Stimulated activated CD4-positive, alpha-beta T cell treated with anti-CD3 and anti-CD28 coated beads, Interleukin-1b, Interleukin-23, amount 100 ng/mL, for 1 hour (primary cell): ENCODE measurements at places on chromosomes 5 and 9.

- DNase-seq = no peak
These were observed 164.4 kb upstream of the PANK3 start for GRCh38 chr5:168743617-168744016.

GRCh38 chr9:115989831-115990230 is 163.8 kb upstream of the PAPPA start:
- DNase-seq = no peak

- DNase-seq = no peak
These were observed 10.9 kb upstream of the RHOBTB3 start for GRCh38 chr5:95720094-95720786.

GRCh38 chr5:4665911-4666310 is 474.2 kb upstream of the ADAMTS16 start:
- no peak for DNase-seq

DNA sequence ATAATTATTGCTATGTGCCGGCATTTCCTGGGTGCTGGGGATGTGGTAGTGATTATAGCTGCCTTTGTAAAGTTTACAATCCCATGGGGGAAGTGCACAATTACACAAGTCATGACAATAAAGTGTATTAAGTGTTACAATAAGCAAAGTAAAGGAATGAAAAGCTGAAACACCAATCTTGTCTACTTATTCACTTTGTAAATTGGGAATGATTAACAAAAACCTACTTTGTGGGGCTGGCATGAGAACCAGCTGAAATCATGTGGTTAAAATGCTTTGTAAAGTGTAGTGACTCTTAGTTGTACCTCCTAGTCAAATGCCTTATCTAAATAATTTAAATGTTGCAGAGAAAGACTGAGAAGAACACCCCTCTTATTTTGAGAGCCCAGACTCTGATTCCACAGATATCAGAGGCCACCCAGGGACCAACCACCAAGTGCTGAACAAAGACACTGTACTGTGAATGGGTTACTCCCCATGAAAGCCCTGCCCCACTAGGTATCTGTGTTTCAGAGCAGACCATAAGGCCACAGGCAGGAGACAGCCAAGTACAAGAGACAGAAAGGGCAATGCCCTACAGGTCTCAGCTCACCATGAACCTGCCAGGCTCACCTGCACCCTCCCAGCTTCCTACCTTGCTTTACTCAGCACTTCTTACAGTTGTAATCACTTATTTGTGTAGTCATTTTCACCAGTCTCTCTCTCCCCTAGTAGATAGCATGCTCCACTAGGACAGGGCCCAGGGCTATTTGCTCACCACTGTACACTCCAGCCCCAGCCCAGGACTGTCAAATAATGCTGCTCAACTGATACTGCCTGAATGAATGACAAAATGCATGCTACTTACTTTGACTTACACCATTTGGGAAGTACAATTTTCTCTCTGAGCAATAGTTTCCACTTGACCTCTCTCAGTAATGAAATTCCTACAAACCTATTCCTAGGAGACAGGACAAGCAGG is 101.6 kb upstream of the APC start:
- DNase-seq = no peak

DNA sequence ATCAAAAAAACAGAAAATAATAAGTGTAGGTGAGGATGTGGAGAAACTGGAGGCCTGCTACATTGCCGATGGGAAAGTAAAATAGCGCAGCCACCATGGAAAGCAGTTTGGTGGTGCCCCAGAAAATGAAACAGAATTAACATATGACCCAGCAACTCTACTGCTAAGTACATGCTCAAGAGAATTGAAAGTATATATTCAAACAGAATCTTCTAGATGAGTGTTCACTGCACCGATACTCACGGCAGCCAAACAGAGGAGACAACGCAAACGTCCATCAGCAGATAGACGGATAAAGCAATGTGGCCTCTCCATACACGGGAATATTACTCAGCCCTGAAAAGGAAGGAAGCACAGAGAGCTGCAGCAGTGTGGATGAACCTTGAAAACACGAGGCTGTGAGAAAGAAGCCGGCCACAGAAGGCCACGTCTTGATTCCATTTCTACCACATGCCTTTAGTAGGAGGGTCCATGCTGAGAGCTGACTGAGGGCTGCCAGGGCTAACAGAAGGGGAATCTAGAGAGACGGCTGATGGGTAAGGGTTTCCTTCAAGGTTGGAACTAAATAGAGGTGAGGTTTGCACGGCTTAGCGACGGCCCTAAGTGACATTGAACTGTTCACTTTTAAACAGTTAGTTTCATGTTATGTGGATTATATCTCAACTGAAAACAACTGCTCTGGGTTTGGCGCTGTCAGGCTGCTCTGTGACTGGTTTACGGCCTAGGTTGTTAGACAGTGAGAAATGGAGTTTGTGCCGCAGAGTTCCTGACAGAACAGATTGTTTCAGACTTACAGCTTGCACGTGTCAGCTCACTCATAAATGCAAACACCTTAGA is 29.8 kb downstream of the AHRR start:
- no peak for DNase-seq

GRCh38 chr5:170353961-170354360 is 35.2 kb downstream of the KCNMB1 start:
- no peak for DNase-seq

GRCh38 chr5:38208782-38209378 is 49.5 kb upstream of the EGFLAM start:
- no peak for DNase-seq

GRCh38 chr5:31626156-31626555 is 12.8 kb upstream of the PDZD2 start:
- no peak for DNase-seq

GRCh38 chr5:167845952-167846351 is 445.5 kb upstream of the WWC1 start:
- DNase-seq = no peak
